ENCODE measurements at places on chromosomes 12 and 14.

- no peak for DNase-seq
Observed at GRCh38 chr14:77151245-77151644, 9.7 kb upstream of the ZDHHC22 start.

DNA sequence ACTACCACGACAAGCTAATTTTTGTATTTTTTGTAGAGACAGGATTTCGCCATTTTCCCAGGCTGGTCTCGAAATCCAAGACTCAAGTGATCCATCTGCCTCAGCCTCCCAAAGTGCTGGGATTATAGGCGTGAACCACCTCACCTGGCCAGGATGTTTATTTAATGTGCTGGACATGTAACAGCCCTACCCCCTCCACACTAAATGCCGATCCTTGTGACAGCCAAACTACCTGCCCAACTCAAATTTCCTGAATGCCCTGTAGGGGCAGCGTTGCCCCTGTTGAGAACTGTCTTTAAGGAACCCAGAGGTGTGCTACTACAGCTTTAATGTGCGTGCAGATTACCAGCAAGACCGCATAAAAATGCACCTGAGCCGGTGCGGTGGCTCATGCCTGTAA is 48.1 kb downstream of the KCNK13 start:
- no peak for DNase-seq

DNA sequence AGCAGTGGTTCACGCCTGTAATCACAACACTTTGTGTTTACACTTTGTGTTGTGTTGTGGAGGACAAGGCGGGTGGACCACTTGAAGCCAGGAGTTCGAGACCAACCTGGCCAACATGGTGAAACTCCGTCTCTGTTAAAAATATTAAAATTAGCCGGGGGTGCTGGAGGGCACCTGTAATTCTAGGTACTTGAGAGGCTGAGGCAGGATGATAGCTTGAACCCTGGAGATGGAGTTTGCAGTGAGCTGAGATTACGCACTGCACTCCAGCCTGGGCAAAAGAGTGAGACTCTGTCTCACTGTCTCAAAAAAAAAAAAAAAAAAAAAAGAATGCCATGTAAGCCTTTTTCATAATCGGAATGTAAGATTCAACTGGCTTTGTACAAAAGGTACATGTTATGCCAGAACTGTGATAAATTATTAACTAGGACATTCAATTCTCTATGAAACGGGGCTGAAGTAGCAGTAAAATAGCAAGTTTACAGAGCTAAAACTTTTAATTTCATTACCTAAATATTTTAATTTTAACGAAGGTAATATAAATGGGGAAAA is 13.9 kb upstream of the PITPNM2 start:
- no peak for DNase-seq

- DNase-seq, result no peak
Observed at GRCh38 chr14:57769863-57770523, 95.9 kb downstream of the SLC35F4 start.

All from fibroblast of skin of back (primary cell).